ENCODE measurements at places on chromosomes 4 and X. TPM values are rescaled to one million over a fixed set of nuclear protein-coding genes. Genes with fewer than 3 reads are reported as not detected.

DNA sequence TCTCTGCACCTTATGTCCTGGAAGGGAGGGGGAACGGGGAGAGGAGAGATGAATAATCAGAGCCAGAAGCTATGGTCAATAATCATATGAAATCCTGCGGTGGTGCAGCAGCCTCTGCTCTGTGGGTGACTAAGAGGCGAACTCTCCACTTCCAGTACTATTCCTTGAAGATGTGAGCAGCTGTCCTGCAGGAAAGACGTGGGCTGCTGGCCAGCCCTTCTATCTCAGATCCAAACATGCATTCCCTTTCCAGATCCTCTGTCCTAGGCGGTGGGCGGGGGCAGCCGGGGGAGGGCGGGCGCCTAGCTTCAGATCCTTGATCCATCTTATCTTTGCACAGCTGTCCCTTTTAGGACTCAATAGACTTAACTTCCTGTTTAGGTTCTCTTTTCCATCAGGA, 34.5 kb downstream of the SPINK2 start:
- DNase-seq, result no peak

DNA sequence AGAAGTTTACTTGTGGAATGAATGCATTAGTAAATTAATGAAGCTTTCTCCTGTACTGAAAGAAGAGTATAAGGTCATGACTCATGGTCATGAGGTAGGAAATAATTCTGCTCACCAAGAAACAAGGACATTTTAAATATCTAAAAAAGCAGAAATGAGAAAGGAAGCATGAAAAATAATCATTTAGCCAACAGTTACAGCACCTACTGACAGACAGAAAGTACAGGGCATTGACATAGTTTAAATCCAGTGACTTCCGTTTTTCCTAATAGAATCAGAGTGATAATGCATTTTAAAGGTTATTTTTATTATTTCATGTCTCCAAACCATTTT, 30.5 kb upstream of the ACSL1 start:
- DNase-seq, result no peak

- DNase-seq, result no peak
These were observed 94.0 kb downstream of the COL4A6 start for GRCh38 chrX:108344216-108344615.

DNA sequence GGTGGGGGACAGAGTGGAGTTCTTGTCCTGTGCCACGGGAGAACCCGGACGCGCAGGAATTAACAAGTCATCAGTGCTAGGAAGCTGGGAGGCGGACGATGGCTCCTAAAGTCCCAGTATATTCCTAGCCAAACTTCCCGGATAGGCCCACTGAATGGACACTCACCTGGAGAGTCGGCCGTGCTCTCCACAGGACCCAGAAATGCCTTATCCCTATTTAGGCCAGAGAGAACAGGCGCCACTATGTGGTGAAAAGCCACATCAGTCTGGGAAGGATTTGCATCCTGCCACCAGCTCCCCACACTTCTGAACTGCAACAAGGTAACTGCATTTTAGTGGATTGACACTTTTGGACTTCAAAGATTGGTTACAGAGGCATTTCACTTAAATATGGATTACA, 1.1 kb downstream of the CFAP299 start:
- peak; percentile 3 for DNase-seq

DNA sequence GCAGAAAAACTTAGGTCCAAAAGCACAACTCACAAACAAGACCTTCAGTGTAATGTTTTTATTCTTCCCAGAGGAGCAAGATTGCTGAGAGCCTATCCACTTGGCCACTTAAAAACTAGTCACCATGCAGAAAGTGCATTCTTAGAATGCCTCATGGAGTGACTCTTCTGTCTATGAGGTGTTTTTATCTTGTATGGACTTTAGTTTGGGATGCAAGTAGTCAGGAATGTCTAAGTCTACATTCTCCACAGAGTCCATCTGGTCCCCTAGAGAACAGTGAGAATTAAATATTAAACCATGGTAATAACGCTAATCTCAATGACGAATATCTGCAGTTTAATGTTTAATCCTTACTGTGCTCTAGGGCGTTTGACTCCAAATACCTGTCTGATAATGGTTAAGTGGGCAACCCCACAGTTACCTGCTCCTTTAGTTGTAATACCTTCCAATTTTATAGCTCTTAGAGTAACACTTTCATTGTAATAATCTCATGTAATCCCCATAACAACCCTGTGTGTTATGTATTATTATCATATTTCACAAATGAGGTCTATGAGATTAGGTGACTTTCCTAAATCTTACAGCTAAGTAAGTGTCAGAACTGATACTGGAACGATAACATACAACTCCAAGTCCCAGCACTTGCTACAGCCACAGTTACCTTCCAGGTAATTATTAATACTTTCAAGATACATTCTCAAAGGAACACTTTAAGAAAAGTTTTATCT, 235.6 kb upstream of the JADE1 start:
- no peak for DNase-seq

DNA sequence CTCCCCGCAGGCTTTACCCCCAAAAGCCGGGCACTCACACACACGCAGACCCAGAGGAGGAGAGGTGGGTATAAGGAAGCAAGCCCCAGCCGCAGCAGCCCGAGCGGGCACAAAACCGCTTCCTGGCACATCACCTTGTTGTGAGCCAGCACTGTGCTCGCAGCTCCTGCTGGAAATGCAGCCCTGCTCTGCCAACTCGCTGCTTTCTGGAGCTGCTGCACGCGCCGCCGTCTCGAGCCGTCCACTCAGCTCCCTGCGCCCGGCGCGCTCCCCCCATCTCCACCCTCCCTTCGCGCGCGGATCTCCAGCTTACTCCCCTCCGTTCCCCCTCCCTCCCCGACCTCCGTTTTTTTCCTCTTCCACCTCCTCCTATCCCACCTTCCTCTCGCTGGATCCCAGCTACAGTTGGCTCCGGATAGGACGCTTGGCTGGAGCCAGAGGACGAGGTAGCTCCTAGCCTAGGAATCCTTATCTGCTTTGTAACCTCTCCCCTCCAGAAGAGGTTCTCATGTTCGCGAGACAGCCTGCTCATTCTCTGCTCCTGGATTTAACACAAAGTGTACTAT, at the start of gene SPOCK3:
Gene SPOCK3, minus strand, starts transcription at position 179 of the 566 bp plus-strand sequence.
- DNase-seq, result peak; percentile 14

DNA sequence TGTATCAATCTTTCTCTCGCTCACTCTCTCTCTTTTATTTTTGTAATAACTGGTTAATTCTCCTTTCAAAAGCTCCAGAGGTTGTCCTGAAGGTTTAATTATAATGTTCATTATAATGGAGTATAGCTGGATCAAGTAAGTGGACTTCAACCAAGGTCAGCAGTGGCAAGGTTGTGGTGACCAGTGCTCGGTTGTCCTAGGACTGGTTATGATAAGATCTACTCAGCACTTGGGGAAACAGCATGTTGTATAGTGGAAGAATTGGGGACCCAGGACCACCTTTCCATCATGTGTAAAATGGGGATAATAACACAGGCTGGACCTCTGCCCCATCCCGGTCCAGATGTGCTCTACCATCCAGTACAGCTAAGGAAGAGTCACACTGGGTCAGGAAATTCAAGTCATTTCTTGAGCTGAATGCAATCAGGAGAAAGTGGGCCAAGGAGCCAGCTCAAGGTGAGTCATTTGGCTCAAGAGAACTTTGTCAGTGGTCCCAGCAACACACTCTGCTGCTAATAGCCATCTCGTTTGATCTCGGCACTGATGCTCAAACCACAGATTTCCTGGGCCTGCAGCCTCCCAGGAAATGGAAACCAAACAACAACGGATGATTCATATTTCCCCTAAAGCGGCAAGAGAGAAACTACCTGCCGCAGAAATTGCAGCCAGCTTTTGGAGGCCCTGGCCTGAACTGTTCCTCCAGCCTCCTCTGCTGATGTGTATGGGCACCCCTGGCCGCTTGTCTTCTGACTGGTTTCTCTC, 123.6 kb upstream of the RBPJ start:
- DNase-seq, result peak; percentile 33

- no peak for DNase-seq
These were observed 214.0 kb downstream of the FBXW7 start for GRCh38 chr4:152321923-152322322.

- DNase-seq, result no peak
These were observed 301.2 kb downstream of the BMPR1B start for GRCh38 chr4:95058991-95059390.

DNA sequence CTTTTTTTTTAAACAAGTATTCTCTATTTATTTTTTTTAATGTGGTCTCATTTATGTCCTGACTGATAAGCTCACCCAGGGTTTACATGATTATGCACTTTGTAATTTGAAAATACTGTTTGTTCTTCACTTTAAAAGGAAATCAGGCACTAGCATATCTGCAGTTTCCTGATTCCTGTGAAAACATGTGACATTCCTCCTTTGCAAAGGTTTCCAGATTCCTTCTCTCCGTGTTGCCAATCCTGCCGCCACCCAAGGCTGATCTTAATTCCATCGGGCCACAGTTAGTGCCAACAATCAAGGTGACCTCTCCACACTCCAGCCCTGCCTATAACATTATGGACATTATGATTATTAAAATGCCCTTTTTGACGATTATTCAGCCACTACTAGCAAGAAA, 225.4 kb downstream of the PCDH7 start:
- DNase-seq, result no peak

GRCh38 chrX:46228389-46228788, 316.8 kb downstream of the ZNF674 start:
- DNase-seq, result no peak

DNA sequence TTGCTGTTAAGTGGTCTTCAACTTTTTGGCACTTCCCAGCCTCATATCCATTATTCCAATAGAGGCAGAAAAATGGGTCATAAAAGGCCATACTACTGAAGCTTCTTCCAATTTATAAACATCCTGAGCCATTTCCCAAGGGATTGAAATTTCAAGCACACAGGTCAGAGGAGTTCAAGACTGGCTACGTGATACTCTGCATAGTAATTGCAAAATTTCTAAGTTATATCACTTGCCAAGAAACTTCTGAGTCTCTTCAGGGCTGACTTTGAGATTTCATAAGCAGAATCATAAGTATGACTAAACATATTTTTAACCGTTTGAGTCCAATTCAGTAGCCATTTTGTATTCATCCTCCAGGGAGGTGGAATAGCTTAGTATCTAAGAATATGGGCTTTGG, 75.6 kb upstream of the RXFP1 start:
- peak; percentile 20 for DNase-seq

- no peak for DNase-seq
These were observed 5.2 kb downstream of the SH3KBP1 start for GRCh38 chrX:19882066-19882775.

DNA sequence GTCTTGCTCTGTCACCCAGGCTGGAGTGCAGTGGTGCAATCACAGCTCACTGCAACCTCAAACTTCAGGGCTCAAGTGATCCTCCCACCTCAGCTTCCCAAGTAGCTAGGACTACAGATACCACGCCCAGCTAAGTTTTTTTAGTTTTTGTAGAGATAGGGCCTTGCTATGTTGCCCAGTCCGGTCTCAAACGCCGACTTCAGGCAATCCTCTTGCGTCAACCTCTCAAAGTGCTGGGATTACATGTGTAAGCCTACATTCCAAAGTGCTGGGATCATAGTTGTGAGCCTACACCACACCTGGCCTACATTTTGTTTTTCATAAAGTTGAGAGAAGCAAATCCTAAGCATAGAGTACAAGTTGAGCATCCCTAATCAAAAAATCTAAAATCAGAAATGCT, 42.2 kb downstream of the SMARCA5 start:
- DNase-seq, result no peak

DNA sequence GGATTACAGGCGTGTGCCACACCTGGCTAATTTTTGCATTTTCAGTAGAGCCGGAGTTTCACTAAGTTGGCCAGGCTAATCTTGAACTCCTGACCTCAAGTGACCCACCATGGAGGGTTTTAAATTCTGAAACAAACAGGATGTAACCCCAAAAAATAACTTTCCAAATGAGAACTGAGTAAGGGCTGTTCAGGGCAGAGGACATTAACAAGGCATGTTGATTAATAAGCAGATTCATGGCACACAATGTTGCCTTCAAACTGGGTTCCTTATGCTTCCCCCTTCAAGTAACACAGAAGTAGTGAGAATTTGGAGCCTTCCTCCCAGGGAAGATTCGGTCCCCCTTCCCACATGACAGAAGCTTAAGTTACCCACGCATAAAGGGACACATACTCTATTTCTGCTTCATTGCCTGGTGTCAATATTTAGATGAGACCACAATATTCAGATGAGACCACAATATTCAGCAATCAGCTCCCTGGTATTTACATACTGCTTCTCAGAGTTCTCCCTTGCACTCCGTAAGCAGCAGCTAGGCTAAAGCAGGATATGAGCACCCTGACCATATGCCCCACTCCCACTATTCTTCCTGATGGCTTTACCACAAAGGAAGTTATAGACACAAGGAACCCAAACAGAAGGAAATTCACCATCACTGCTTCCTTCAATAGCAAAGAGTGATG, 21.4 kb downstream of the GRSF1 start:
- no peak for DNase-seq

DNA sequence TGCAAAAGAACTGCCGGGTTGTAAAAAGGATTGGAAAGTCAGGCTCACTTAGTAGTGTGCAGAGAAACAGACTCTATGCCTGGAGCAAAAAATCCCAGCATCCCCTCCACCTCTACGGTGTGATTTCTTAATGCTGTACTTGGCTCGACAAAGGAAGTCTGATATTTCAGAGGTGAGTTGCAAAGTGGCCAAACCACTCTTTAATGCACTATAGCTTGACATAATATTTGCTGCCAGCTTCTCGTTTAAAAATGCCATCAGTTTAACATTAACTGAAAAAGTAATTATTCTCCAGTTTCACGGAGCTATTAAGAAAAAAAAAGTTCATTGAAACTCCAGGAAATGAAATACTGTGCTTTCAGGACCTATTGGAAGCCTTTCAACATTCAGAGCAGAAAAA, 448.3 kb upstream of the ZFP42 start:
- no peak for DNase-seq

- no peak for DNase-seq
These were observed 115.0 kb downstream of the CEP44 start for GRCh38 chr4:174398728-174399127.

GRCh38 chrX:19774905-19775304, 112.5 kb downstream of the SH3KBP1 start:
- DNase-seq, result no peak

DNA sequence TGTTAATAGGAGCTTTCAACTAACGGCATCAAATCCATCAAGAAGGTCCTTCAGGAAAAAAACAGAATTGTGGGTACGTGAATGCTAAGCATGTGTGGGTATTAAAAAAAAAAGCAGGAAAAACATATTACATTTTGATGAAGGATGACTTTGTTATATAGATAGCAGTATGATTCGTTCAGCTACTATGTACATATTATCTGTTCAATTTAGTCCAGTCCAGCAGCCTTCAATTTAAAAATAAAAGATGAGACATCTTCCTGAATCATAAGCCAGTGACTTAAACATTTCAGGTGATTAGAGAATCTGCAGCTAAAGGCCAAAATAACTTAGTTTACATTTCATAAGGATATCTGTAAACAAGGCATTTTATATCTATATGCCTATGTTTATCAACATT, 63.4 kb downstream of the LCORL start:
- DNase-seq, result no peak

- no peak for DNase-seq
These were observed 103.3 kb downstream of the MGST2 start for GRCh38 chr4:139768896-139769295.

GRCh38 chr4:73869130-73870055, at the start of gene CXCL1:
Gene CXCL1, plus strand, starts transcription at chr4:73869393. Its CDS starts 78 bp downstream, at chr4:73869471.
- peak; percentile 91 for DNase-seq

GRCh38 chr4:6257247-6258025, 12.2 kb upstream of the WFS1 start:
- DNase-seq, result no peak

Gene HELT
- total RNA-seq, result not detected

Gene SLC9B1
- 0.12 TPM for total RNA-seq

Gene SLC34A2
- not detected for total RNA-seq

Gene RIPPLY1
- not detected for total RNA-seq

Gene AMTN
- total RNA-seq, result not detected

Gene OTC
- not detected for total RNA-seq

Gene NMU
- total RNA-seq, result 4.9 TPM

Gene C4orf50
- not detected for total RNA-seq

Gene ATP1B4
- total RNA-seq, result not detected

Gene ALPK1
- total RNA-seq, result 19.0 TPM

Data from NCI-H460 (cell line).